Activated CD8-positive, alpha-beta T cell treated with anti-CD3 and anti-CD28 coated beads for 36 hours (primary cell): ENCODE measurements at places on chromosomes 7 and 10. TPM values are rescaled to one million over a fixed set of nuclear protein-coding genes. Genes with fewer than 3 reads are reported as not detected.

DNA sequence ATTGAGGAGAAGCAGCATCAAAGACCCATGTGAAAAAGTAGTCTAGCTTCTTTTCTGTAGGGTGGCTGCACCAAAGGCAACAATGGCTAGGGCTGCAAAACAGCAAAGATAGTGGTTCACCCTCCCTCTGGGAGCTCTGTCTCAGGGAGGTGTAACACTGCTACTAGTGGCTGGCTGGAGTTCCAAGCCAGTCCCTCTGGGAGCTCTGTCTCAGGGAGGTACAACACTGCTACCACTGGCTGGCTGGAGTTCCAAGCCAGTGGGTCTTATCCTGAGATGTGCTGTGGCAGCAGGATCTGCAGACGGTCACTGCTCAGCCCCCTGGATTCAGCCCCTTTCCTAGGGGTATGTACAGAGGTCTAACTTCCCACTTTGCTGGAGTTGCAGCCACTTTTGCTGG lies 37.9 kb upstream of the TMEM140 start:
- no peak for DNase-seq

DNA sequence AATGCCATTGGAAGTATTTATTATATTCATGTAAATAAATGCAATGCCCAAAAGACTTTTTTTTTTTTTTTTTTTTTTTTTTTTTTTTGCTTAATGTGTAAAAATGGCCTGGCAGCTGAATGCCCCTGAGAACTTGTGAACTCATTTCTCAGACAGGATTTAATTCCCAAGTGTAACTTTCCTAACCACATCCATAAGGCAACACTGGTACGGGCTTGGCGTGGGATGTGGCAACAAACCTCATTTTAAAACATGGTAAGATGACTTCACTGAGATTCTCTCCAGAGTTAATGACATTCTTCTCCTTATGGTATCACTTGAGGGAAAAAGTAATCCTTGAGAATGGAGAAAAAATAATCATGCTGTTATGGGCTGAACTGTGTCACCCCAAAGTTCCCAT lies 150.4 kb downstream of the DGKI start:
- DNase-seq: no peak

RFC2 gene
- 91.8 TPM for total RNA-seq

- no peak for DNase-seq
These were observed 28.8 kb upstream of the CHST15 start for GRCh38 chr10:124122211-124122610.

GRCh38 chr7:128831994-128832879 lies 2.0 kb downstream of the FLNC start:
- DNase-seq: peak; percentile 13

DNA sequence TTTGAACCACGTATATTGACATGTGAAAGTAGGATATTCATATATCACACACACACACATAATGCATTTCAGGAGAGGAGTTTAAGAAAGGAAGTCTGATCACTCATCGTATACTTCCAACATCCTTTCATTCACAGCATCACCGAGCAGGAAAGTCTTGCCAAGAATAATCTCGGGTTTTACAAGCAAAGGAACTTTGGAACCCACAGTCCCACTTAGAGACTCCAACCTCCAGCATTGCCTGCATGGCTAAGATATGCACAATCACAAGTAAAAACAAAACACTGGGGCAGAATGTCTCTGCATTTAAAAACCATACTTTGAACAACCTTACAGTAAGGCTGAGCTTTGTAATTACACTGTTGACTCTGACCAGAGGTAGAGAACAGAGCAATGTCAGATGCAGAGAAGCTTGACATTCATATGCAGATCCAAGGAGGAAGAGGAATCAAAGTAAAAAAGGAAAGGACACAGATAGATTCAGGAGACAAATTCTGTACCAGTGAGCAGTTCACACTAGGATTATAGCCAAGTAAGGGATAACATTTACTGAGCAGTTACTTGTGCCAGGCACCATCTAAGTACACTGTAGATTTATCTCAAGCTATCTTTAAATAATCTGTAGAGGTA lies 14.8 kb downstream of the THSD7A start:
- DNase-seq: no peak

MINDY4 gene
- total RNA-seq: 1.7 TPM

GRCh38 chr7:74379938-74380337 lies 73.8 kb upstream of the GTF2IRD1 start:
- DNase-seq: no peak

GRCh38 chr7:108299251-108299973 lies 156.8 kb downstream of the NRCAM start:
- no peak for DNase-seq

DNA sequence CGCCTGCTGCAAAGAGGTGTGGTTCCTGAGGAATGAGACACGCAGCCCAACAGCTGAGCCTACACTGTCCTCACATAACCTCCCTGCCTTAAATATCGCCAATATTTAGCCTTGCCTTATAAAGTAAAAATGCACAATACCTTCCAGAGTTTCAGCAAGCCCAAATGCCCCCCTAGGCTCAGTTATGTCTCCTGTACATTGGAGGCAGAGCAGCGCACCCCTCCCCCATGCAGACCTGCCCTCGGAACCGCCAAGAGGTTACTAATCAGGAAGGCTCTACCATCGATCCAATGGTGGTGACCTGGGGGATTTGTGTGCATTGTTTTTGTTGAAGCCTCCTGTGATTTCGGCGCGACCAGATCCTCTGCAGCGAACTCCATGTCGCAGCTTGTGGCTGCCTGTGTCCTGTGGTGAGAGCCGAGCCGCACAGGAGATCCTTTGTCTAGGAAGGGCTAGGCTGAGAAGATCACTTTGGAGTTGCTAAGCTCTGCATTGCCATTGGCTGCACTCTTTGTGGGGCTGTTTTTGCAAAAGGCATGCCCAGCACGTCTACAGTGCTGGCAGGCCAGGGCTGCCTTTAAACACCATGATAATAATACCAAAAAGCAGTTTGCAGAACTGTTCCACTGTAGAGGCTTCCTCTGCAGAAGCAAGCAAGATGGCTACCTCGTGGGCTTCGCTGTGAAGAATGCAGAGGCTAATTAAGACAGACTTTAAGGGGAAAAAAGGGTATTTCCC lies 40.1 kb downstream of the TET1 start:
- peak; percentile 72 for DNase-seq

GRCh38 chr10:104333728-104334373 lies 4.4 kb downstream of the ITPRIP start:
- no peak for DNase-seq

GRCh38 chr7:11743548-11743947 lies 88.5 kb downstream of the THSD7A start:
- no peak for DNase-seq

DNA sequence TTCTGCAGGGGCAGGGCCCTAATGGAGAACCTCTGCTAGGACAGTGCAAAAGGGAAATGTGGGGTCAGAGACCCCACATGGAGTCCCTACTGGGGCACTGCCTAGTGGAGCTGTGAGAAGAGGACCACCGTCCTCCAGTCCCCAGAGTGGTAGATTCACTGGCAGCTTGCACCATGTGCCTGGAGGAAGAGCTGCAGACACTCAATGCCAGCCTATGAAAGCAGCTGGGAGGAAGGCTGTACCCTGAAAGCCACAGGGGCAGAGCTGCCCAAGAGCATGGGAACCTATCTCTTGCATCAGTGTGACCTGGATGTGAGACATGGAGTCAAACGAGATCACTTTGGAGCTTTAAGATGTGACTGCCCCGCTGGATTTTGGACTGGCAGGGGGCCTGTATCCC lies 20.3 kb upstream of the GNAT3 start:
- DNase-seq: no peak

MYPN gene
- total RNA-seq: not detected

ZFAND2A gene
- total RNA-seq: 22.1 TPM

CPED1 gene
- not detected for total RNA-seq

UCN3 gene
- total RNA-seq: not detected

- no peak for DNase-seq
These were observed 309.0 kb upstream of the HGF start for GRCh38 chr7:82078807-82079206.

GRCh38 chr10:121070275-121071070 lies 219.3 kb downstream of the WDR11 start:
- DNase-seq: no peak

- DNase-seq: peak; percentile 17
These were observed at the start of gene CHST15 for GRCh38 chr10:124092860-124093773. Gene CHST15 (minus strand): TSS chr10:124093598. CDS start chr10:124046212, 47,386 bp downstream.

PALD1 gene
- total RNA-seq: 6.6 TPM

DNA sequence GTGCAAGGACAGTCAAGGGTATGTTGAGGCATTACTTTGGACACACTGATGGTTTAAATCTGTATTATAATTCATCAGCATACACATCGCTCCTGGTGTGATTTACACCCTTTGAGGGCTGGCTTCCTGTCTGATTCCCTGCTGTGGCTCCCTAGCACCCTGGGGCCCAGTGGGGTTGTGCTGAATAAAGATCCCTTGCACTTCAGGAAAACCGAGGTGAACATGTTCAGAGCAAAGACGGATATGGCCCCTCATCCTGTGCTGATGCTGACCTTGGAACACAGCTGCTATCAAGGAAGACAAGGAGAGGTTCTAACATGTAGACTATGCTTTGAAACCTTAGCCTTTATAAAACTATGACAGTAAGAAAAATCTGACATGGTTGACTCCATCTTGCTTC lies 84.6 kb upstream of the UNC5B start:
- DNase-seq: no peak

DNA sequence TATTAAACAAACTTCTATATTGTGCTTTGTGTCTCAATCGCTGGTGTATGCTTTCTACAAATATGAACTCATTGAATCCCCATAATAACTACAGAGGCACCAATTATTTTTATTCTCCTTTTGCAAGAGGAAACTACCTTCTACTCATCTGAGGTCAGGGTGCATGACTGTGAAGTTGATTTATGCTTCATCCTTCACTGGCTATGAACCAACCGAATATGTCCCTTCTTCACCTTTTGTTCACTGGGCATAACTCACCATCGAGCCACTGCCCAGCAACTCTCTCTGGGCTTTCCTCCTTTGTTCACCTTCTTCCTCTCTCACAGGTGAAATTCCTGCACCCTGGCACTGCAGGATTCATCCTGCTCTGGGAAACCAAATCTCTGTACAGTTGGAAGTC lies 61.3 kb upstream of the PFKP start:
- no peak for DNase-seq

DNA sequence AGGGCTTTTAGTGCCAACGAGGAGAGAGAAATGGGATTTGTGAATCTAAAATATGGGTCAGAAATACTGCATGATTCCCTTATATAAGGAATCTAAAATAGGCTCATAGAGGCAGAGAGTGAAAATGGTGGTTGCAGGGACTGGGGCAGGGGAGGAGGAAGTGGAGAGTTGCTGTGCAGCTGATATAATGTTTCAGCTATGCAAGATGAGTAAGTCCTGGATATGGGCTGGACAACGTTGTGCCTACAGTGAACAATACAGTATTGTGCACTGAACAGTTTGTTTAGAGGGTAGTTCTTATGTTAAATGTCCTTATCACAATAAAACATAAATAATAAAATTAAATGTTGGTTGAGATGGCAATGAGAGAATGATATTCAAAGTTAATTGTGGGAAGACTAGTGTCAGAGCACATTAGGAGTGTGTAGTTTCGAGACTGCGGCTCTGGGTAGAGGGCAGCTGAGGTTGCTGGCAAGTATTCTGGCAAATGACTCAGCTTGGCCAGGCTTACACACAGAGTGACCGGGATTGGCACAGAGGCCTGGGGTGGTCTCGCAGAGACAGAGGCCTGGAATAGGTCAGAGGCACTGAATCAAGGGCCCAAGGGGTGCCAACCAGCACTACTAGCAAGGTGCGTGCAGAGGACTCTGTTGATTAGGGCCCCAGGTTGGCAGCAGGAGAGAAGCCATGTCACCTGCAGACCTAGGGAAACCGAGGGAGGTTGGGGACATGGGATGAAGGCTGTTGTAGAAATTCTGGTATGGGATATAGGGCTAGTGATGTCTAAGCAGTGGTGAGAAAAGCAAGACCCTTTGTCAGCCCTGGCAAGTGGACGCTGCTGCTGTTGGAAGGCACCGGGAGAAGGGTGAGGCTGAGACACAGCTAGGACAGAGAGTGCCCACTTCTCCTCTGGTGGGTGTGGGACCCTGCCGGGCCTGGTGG lies 2.8 kb upstream of the DEPP1 start:
- DNase-seq: no peak

- DNase-seq: no peak
These were observed 199.0 kb downstream of the EBF3 start for GRCh38 chr10:129764901-129765663.

MOGAT3 gene
- total RNA-seq: not detected

GRCh38 chr10:111504376-111504775 lies 427.5 kb downstream of the ADRA2A start:
- no peak for DNase-seq

SFRP5 gene
- 0.60 TPM for total RNA-seq

DNA sequence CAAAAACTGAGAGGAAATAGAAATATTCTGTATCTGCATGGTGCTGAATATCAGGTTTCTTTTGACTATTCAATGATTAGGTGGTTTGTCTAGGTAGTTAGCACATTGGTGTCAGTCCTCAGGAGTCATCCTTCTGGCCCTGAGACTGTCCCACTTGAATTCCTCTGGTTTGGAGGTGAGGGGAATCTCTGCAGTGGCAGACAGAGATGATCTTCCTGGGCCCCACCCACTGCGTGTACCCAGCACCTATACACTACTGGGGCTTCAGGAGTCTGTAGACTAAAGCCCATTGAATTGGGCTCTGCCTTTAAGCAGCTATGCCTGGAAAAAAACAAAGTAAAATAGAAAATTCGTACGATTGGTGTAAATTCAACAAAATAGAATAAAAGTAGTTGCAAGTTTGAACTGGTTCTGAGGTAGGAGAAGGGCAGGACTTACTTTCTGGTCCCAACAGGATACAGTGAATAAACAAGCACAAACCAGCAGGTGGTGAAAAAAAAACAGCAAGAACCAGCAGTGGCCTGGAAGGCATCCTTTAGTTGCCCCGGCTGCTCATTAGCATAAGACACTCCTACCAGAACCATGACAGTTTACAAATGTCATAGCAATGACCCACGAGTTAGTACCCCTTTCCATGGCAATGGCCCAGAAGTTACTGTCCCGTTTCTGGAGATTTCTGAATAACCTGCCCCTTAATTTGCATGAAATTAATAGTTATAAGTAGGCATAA lies 1.7 kb downstream of the LIPM start:
- no peak for DNase-seq

DNA sequence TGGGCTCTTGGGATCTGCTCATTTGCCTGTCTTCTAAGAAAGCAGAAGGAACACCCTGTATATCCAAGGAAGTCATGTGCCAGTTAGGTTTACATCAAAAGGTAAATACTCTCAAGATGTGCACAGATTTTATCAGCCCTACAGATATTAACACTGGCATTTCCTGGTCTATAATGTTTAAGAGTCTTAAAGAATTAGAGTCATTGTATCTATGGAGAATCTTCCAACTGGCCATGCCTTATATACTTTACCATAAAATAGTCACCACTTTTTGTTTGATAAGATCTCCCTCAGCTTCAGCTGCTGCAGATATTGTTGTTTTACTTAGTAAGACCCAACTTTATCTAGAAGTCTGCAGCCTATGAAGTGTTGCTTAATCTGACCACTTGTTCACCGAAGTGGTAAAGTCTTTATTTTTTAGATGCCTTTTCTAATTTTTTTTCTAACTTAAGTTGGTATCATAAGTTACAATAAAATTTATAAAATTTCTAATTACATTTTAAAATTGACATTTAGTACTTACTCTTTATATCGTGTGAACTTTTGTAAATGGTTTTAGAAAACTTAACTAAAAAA lies 58.5 kb downstream of the CPED1 start:
- DNase-seq: no peak

BHLHA15 gene
- total RNA-seq: 0.94 TPM
